PC-3 (cell line): ENCODE measurements at places on chromosomes 12 and 14. TPM values are rescaled to one million over a fixed set of nuclear protein-coding genes. Genes with fewer than 3 reads are reported as not detected.

DNA sequence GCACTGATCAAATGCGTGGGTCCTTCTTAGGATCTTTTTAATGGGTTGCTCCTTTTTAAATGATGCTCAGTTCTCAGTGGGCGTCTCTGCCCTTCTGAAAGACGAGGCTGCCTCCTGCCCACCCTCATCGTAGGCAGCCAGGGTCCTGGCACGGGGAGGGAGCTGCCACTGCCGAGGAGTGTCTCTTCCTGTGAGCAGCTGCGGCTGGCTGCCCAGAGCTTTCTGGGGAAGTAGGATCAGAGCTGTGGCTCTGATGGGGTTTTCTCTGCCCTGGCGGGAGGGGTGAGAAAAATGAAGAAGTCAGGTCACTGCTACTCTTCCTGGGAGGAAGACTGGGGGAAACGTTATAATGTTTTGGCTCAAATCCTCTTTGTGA is 31.1 kb upstream of the BEGAIN start:
- no peak for DNase-seq

DNA sequence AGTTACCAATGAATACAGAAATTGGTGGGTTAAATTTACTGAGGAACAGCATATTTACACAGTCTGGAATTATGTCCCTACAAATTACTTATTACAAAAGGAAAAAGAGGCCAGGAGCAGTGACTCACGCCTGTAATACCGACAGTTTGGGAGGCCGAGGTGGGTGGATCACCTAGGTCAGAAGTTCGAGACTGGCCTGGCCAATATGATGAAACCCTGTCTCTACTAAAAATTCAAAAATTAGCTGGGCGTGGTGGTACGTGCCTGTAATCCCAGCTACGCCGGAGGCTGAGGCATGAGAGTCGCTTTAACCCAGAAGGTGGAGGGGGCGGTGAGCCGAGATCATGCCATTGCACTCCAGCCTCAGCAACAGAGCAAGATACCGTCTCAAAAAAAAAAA is 52.6 kb downstream of the HECTD1 start:
- DNase-seq, result peak; percentile 25

DNA sequence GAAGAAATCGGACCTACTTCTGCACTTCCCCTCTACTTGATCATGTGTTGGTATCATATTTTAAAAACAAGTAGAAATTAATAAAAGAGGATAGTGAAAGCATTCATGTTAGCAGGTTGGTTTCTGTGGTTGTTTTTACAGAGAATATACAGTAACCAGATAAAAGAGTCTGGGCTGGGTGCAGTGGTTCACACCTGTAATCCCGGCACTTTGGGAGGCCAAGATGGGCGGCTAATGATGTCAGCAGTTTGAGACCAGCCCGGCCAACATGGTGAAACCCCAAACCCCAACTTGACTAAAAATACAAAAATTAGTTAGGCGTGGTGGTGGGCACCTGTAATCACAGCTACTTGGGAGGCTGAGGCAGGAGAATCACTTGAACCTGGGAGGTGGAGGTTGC is 55.9 kb downstream of the LRP6 start:
- no peak for DNase-seq

Gene CDCA3
- total RNA-seq, result 52.1 and 92.0 TPM in 2 replicates

- peak; percentile 81 for DNase-seq
These were observed 412.3 kb downstream of the RAD51B start for GRCh38 chr14:68231898-68232297.

DNA sequence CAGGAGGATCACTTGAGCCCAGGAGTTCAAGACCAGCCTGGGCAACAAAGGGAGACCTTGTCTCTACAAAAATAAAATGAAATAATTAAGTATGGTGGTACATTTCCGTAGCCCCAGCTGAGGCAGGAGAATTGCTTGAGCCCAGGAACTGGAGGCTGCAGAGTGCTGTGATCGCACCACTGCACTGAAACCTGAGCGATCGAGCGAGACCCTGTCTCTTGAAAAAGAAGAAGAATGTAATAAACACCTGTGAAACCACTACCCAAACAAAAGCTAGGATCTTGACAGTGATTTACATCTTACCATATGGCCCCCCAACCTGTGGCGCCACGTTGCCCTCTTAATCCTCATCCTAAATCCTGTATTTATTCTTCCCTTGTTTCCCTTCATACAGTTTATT is 5.7 kb upstream of the DTX1 start:
- no peak for DNase-seq

DNA sequence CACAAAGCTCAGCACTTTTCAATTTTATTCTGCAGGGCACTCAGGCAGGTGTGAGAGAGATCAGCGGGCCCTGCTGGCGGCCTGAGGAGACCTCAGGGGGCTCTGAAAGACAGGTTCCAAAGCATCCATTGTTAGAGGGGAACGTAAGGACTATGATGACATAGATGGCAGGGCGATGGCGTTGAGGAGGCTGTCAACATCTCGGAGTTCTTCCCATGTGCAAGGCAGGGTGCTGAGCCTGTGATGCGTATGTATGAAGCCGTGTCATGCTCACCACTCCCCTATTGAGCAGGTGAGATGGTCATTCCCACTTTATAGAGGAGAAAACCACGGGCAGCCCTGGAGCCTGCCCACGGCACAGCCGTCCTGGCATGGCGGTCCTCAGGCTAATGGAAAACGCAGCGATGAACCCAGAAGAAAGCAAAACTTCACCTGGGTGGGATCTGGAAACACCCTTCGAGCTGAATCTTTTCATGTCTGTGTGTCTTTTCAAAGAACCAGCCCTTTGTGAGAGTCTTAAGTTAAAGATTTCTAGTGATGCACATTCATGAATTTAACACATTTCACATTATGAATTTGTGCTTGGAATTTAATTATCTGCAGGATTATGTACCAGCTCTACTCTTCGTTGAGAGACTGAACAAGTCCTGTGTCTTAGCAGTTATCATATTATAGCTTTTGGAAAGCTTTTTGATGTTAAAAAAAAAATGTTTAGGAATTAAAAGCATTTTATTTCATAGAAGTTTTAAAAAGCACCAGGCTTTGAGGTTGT is 64.7 kb downstream of the RIMBP2 start:
- no peak for DNase-seq
